ENCODE measurements at places on chromosomes 3 and 15. TPM values are rescaled to one million over a fixed set of nuclear protein-coding genes. Genes with fewer than 3 reads are reported as not detected.

The HTR3D gene
- not detected for total RNA-seq

The GCSAM gene
- total RNA-seq = not detected

The DLL4 gene
- 0.10 TPM for total RNA-seq

The CD200 gene
- total RNA-seq = not detected

The KPNA4 gene
- 19.5 TPM for total RNA-seq

The SNRPA1 gene
- 36.3 TPM for total RNA-seq

The ACKR4 gene
- not detected for total RNA-seq

The PCSK6 gene
- not detected for total RNA-seq

DNA sequence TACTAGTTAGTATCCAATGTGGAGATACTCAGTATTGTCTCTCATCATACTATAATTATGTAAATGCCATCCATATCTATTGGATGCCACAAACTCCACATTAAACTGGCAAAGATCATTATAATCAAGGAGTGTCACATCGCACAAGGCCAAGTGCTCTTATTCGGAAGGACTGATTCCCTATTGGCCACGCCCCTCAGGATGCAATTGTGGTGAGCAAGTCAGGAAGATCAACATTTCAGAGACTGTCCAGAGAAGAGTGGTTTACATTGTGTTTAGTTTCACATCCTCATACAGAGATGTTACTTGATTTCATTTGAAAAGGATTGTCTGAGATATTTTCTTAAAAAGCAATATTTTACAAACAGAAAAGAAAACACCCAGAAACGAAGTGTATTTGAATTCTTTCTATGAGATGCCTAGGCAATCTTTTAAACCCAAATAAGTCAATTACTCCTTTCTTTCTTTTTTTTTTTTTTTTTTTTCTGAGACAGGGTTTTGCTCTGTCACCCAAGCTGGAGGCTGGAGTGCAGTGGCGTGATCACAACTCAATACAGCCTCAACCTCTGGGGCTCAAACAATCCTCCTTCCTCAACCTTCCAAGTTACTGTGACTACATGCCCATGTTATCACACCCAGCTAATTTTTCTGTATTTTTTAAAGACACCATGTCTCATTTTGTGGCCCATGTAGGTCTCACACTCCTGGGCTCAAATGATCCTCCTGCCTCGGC is 369.1 kb downstream of the RBMS3 start:
- DNase-seq = peak; percentile 15

DNA sequence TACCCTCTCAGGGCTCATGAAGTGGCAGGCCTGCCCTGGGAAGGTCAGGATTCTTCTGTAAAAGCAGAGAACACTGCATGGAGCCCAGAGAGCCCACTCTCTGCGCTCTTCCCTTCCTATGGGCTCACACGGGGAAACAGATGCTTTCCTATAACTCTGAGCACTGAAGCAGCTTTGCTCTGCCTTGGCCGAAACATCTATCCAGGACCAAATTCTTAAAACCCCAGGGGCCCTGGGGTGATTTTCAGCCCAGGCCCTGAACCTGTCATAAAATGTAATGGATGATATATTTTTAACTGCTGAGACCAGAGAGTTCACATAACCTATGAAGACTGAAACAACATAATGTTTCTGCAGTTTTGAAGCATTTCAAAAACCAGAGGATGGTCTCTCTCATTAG is 249.9 kb upstream of the CTDSPL start:
- no peak for DNase-seq

- DNase-seq = no peak
Measured at GRCh38 chr3:54538346-54538745, 389.5 kb downstream of the LRTM1 start.

GRCh38 chr3:192031941-192032340 is 571.0 kb downstream of the PYDC2 start:
- no peak for DNase-seq

- DNase-seq = peak; percentile 57
Measured at GRCh38 chr3:134473868-134474546, 11.8 kb downstream of the ANAPC13 start.

GRCh38 chr3:149373235-149374125 is 4.0 kb downstream of the TM4SF1 start:
- no peak for DNase-seq

GRCh38 chr3:127888564-127889107 is 26.4 kb upstream of the KBTBD12 start:
- no peak for DNase-seq

- DNase-seq = peak; percentile 11
Measured at GRCh38 chr3:53045518-53046170, at the start of gene SFMBT1. TSS of gene SFMBT1 (minus strand) at chr3:53046073. CDS start at chr3:52969128, 76,945 bp downstream.

DNA sequence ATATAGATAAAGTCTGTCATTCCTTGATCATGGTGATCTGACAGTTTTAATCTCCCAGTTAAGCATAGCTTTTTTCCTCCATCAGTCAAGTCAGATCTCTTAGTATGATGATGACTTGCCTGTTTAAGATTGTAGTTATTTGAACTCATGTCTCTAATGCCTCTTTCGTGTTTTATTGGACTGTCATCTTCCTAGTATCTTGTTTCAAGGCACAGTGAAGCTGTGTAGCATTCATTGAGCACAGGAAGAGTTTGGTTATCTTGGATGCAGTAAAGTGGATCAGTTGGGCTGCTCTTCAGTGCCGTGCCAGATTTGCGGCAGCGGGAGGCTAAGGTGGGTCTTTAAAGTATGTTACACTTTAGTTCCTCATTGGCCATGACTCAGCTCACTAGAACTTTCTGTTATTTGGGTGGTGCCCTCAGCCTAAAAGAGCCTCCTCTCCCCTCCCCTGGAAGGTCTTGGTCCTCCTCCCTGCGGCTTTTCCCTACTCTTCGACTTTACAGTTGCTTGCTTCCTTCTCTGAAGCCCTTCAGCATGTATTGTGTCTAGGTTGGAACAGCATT is 45.7 kb upstream of the SKOR1 start:
- DNase-seq = no peak

DNA sequence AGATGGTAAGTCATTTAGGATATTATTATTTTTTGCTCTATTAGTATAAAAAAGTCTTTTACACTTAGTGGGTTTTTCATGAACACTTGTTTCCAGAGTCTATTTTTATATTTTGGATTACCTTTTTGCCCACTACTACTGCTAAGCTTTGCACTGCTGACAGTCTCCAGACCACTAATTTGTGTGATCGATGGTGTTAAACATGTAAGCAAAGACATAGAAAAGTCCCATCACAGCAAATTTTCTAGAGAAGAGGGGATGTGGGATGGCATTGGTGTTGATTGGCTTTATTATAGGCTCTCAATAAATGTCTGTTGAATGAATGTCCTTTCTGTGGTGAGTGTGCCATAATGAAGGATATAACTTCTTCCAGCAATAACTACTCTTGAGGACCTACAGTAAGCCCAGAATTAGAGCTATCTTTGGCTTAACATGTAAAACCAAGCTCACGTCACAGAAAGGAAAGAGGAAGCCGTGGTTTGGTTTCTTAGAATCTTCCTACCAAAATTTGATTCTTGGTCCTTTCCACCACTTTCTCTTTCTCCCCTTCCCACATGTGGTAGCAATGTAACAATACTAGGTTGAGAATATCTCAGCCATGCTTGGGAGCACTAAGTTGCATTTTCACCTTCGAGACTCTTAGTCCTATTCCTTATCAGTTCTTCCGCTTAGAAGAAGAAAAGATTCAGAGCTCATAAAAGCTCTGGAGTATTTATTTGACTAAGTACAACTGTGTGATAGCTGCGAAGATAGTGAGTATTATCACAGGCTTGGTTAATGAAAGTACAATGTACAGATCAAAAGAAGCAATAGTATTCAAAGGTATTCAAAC is 90.6 kb upstream of the UMPS start:
- DNase-seq = no peak

- no peak for DNase-seq
Measured at GRCh38 chr15:46996359-46996758, 720.9 kb upstream of the SEMA6D start.

GRCh38 chr3:45583021-45583851 is 11.3 kb upstream of the LIMD1 start:
- no peak for DNase-seq

DNA sequence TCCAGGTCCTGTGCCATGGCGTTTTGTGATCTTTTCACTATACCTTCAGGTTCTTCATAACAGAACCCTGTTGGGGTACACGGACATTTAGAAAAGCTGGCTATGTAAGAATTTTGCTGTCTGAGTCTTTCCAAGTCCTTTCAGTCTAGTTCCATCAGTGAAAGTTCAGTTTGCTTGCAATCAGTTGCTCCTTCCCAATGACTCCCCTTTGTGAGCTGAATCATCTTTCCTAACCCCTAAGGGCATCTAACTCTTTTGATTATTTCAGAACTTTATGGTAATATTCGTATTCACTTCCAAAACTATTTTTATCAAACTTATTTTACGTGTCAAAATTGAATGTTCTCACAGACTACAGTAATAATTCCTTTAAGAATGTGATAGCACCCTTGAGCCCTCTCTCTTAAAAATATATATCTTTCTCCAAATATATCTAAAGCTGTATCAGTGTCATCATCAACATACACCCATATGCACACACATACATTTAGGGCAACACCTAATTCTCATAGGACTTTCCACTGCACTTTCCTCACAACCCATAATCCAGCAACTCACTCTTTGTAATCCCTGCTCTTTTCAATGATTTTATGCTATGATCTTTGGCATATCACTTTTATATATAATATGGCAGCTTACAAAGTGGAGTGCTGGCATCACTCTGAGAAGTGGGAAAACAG is 263.7 kb downstream of the GBE1 start:
- no peak for DNase-seq

GRCh38 chr3:122916580-122916979 is 111.0 kb downstream of the SEMA5B start:
- DNase-seq = no peak

GRCh38 chr3:181699171-181699903 is 12.4 kb upstream of the SOX2 start:
- DNase-seq = no peak

GRCh38 chr3:13044496-13045240 is 28.6 kb downstream of the IQSEC1 start:
- DNase-seq = no peak

DNA sequence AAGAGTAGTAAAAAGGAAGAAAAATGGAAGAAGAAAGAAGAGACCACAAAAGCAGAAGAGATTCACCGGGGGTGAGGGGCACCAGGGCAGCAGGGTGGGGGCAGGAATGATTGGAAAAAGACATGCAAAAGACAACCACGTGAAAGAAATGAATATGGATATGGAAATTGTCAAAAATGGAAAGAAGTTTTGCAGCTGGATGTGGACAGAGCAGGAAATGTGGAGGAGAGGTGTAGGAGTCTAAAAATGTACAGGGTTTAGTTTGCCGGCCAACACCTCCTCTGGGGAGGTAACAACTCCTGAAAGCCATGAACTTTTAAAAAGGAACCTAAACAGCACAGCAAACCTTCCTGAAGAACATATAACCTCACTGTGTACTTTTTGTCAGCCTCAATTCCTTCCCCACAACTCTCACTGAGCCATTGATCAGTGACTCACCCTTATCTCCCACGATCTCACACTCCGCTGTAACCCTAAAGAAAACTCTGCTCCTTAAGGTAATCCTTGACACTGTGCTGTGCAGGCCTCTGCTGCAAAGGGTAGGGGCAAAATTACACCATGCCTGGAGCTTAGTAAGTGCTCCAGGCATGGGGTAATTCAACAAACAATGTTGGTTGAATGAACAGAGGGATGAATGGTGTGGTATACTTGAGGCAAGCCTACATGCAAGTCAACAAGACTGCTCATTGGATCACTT is 100.2 kb upstream of the BOC start:
- DNase-seq = no peak

- DNase-seq = no peak
Measured at GRCh38 chr15:80924278-80924677, 65.3 kb downstream of the MESD start.

DNA sequence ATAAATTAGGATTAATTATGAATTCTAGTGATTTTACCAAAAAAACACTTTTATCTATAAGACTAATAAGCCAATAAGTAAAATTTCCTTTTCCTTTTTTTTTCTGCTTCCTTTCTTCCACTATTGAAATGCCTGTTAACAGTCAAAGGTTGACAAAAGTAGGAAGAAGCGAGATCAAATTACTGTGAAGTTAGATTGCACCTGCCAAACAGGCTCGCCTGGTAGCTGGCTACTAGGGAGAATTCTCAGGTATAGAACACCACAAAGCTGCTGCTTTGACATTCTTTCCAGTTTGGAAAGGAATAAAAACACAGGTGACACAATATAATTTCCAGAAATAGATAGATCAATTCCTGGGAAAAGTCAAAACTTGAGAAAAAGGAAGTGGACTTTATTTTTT is 749.0 kb downstream of the NSUN3 start:
- no peak for DNase-seq

- no peak for DNase-seq
Measured at GRCh38 chr15:57298204-57298603, 78.1 kb upstream of the CGNL1 start.

GRCh38 chr15:17026633-17027032 is 3515.0 kb downstream of the GOLGA6L6 start:
- no peak for DNase-seq

DNA sequence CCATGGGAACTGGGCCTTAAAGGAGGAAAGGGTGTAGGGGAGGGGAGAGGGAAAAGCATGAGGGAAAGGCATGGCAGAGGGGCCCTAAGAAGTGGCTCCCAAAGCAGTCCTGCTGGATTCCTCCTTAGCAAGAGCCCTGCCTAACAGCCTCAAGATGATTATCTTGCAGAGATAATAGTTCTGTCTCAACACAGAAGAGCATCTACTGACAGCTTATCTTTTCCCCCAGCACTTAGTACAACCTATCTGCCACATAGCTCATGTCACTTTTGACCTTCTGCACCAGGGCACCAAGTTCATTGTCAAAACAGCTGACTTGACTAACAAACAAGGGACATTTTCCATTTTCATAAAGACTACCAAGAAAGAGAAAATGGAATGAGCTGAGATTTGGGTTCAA is 86.3 kb downstream of the ANP32A start:
- no peak for DNase-seq

DNA sequence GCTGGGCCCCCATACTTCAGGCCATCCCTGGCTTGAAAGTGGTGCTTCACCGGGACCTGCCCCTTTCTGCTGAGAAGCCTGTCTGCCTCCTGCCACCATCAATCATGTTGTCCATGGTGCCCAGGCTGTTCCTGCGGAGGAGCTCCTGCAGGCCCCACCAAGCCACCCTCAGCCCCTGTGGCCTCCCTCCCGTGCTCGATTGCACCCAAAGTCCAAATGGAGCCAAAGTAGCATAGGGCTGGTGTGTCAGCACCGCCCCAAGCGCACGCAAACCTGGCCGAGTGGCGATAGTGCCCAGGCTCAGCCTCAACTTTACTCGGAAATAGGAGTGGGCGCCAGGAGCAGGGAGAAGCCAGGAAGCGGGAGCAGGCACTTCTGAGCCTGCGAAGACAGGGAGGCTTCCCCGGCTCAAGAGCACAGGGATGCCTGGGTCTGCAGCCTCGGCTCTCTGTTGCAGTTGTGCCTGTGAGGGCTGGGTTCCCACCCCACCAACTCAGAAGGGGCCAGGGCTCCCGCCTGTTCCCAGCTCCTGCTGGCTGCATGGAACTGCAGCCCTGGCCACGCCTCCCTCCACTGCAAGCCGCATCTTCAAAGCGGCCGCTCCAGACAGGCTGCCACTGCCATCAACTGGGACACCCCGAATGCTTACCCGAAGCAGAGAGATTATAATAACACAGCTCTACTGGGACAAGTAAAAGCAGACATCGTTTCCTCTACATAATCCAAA is 203.0 kb downstream of the ARRDC4 start:
- DNase-seq = no peak
